ENCODE measurements at places on chromosomes 2 and 18. TPM values are rescaled to one million over a fixed set of nuclear protein-coding genes. Genes with fewer than 3 reads are reported as not detected.

DNA sequence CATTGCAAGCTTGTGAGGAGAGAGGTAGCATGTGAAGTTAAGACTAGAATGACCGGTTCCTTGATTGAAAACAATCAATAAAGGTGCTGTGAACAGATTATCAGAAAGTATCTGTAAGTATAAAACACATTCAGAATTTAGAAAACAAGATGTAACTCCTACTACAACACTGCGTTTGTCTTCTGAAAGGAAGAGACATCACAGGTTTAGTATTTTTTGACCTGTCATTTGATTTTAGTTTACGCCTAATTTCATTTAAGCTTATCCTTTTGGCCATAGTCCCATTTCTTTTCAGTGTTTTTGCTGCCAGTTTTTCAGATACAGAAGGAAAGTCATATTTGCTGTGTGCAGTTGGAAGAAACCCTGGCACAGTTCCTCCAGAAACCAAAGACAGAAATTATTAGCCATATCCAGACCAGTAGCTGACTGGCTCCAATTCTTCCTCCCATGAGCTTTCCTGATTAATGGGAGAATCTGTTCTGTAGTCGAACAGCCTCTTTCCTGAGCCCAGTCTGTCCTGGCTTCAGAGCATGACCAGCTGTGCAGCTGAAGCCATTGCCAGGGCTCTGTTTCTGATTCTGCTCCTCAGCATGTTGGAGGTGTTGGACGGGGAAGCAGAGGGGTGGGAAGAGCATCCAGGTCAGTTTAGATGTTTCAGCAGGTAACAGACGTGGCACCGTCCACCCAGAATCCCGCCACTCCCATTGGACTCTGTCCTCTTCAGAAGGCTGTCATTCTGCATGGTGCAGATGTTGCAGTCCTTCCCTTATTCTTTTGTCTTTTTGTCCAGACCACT is 61.0 kb downstream of the CRIM1 start:
- DNase-seq: no peak

GRCh38 chr18:2911533-2911932 is 64.7 kb downstream of the EMILIN2 start:
- DNase-seq: no peak

The CD8B gene
- polyA plus RNA-seq: not detected

The RNF103 gene
- polyA plus RNA-seq: 17.6 TPM

GRCh38 chr2:197327472-197328098 is 17.0 kb upstream of the ANKRD44 start:
- DNase-seq: no peak

- no peak for DNase-seq
Measured at GRCh38 chr2:205321231-205321630, 361.1 kb upstream of the NRP2 start.

DNA sequence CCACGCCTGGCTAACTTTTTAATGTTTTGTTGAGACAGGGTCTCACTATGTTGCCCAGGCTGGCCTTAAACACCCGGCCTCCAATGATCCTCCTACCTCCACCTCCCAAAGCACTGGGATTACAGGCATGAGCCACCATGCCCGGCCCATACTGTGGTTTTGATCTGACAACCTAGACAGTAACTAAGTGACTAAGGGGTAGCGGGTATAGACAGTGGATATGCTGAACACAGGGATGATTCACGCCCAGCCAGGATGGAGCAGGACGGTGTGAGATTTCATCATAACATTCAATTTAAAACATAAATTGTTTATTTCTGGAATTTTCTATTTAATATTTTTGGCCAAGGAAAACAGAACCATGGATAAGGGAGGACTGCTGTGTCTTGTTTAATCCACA is 36.0 kb upstream of the YPEL5 start:
- DNase-seq: no peak

The SERPINB12 gene
- polyA plus RNA-seq: not detected

GRCh38 chr2:210162466-210163124 is 8.6 kb downstream of the KANSL1L start:
- no peak for DNase-seq

GRCh38 chr2:110805894-110806452 is 73.6 kb downstream of the ACOXL start:
- DNase-seq: no peak

The SLC8A1 gene
- 19.3 TPM for polyA plus RNA-seq

DNA sequence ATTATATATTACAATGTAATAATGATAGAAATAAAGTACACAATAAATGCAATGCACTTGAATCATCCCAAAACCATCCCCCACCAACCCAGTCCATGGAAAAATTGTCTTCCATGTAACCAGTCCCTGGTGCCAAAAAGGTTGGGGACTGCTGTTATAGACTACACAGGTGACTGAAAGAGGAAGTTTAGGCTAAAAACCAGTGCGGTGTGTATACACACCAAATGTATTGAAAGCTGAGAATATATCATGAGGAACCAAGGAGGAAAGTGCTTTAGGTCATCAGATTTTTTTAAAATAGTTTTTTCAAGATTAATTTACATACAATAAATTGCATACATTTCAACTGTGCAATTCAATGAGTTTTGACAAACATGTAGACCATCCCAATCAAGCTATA is 20.5 kb upstream of the C1D start:
- no peak for DNase-seq

The ASB18 gene
- not detected for polyA plus RNA-seq

DNA sequence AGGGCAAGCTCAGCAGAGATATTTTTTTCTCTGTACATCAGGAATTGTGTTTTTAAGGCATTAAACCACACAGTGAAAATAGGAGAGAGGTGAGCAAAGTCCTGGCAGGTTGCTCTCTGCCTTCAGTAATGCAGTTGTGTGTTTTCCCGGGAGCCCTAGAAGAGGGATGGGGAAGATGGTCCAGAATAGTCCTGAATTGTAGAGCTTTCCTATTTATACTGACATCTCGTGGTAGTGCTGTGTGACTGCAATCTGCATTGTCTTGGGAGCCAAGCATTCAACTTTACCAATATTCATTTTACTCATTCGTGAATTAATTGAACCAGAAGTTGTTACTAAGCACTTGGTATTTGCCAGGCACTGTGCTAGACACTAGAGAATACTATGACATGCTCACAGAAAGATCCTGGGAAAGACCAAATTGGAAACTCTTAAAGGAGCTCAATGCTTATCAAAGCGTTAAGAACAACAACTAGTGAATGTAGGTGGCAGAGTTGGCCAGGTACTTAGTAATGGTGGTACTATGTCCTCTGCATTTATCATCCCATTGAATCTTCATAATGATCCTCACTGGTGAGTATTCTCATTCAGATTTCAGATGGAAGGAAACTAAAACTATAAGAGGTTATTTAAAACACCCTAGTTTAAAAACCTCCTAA is 214.6 kb downstream of the TRIB2 start:
- peak; percentile 30 for DNase-seq

The EHD3 gene
- polyA plus RNA-seq: 48.6 TPM

The LTBP1 gene
- polyA plus RNA-seq: 517 TPM

DNA sequence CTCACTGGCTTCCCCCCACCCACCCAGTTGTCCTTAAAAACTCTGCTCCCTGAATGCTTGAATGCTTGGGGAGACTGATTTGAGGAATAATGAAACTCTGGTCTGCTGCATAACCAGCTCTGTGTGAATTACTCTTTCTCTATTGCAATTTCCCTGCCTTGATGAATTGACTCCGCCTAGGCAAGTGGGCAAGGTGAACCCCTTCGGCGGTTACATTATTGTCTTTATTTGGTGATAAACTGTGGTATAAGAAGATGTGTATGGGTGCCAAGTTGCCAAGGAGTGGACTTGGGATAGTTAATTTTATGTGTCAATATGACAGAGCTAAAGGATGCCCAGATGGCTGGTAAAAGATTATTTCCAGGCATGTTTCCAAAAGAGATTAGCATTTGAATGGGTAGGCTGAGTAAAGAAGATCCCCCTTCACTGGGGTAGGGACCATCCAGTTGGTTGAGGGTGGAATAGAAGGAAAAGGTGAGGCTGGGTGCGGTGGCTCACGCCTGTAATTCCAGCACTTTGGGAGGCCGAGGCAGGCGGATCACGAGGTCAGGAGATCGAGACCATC is 98.5 kb upstream of the HAAO start:
- DNase-seq: no peak

DNA sequence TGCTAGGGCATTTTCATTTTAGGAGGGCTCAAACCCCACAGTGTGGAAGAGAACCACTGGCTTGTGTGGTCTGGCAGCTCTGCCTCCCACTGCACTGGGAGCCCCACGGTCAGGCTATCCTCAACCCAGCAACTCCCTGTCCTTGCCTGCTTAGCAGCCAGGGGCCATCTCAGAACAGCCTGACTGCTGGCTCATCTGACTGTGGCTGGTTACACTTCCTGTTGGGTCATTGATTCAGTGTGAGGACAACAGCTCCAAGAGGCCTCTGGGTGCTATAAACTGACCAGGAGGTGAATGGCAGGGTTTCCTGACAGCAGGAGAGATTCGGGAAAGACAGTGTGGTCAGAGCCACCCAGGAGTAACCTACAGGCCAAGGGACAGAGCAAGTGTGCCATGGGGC is 40.1 kb downstream of the AMER3 start:
- no peak for DNase-seq

- no peak for DNase-seq
Measured at GRCh38 chr18:75131381-75132000, 77.4 kb downstream of the PTGR3 start.

The AOX1 gene
- 7.9 TPM for polyA plus RNA-seq

DNA sequence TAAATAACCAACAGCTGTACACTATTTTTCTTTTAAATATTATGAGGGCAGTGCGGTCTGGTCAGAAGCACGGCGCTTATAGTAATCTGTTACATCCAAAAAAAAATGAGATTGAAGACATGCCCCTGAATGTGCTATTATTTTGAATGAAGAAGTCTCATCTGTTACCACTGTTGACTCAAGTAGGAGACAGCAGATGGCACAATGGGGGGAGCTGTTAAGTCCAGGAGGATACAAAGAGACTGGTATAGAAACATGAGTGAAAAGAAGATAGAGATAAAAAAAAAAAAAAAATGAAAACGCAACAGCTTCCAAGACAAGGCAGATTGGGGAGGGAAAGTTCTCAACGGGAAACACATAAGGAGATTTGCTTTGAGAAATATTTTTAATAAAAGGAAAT is 425.5 kb upstream of the PKDCC start:
- DNase-seq: no peak

DNA sequence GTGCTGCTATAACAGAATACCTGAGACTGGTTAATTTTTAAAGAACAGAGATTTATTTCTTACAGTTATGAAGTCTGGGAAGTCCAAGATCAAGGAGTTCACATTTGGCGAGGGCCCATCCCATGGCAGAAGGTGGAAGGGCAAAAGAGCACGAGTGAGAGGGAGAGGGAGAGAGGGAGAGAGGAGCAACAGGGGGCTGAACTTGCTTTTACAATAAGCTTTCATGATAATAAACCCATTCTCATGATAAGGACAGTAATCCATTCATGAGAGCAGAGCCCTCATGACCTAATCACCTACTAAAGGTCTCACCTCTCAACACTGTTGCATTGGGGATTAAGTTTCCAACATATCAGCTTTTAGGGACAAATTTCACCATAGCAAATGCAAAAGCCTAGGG is 45.3 kb downstream of the DSC3 start:
- DNase-seq: no peak

The HOXD3 gene
- polyA plus RNA-seq: not detected

The MYO3B gene
- 0.10 TPM for polyA plus RNA-seq

DNA sequence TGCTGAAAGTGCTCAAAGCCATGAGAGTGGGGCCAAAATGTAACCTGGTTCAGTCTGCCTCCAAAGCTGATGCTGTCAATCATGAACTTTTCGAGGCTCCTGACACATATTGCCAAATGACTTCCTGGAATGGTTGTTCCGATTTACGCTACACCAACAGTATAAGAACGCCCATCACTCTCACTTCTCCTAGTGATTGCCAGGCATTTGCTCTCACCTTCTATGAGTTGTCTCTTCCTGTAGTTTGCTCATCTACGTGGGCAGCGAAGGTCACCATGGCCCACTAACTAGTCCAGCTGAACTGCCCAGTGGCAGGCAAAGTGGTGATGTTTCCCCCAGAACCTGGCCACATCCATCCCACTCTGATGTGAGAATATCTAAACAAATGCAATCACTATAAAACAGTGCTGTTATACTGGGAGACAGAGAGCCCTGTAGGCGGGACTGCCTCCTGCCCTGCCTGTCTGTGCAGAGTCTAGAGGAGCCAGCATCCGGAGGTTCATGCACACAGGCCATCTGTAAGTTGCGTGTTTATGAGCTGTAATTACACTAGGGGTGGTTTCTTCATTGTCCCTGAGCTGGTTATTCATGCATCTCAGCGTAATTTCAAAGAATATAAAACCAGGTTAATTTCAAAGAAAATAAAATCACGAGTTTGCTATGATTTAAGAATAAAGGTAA is 8.8 kb upstream of the CABLES1 start:
- no peak for DNase-seq

DNA sequence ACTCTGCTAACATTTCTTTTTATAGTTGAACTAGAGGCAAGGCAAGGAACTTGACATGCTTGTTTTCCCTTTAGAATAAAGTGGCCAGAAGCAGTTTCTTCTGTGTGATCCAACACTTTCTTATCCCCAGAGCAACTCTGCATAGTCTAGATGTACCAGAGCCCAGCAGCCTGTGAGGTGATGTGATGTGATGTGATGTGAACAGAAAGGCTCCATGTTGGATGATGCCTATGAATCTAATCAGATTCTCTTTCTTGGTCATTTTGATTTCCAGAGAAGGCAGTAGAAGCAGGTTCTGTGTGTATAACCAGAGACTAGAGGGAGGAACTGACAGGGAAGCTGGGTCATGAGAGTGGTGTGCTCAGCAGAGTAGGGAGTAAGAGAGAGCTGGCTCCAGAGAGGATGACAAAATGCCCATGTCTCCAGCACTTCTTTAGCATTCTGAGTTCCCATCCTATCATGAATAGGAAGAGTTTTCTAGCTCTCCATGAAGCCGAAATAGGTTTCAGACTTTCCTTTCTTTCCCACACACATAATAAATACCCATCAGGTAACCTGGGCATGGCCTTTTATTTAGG is 31.0 kb upstream of the PTH2R start:
- DNase-seq: no peak

- no peak for DNase-seq
Measured at GRCh38 chr2:188518381-188518780, 226.7 kb downstream of the GULP1 start.

DNA sequence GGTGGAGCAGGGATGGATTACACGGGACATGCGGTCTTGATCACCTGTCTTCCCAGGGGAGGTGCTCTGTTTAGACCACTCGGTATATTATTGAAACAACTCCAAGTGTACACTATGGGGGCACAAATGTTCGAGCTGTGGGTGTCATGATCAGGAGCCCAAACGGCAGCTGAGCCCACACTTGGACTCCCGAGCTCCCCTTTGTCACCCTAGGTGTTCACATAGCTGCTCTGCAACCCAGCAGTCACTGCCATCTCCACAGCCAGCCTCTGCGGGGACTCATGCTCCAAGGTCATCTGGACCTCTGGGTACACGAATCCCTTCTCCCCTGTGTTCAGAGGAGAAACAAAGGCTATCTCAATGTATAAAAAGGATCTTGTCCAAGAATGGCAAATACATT is 46.0 kb downstream of the CAPN13 start:
- DNase-seq: no peak

Data from AG04450 (cell line).